Ovary (tissue), 10 donors: ENCODE measurements at places on chromosomes 1 and 21.
A peak's percentile ranks its signal among the peaks of the same experiment; 100 is the strongest.

DNA sequence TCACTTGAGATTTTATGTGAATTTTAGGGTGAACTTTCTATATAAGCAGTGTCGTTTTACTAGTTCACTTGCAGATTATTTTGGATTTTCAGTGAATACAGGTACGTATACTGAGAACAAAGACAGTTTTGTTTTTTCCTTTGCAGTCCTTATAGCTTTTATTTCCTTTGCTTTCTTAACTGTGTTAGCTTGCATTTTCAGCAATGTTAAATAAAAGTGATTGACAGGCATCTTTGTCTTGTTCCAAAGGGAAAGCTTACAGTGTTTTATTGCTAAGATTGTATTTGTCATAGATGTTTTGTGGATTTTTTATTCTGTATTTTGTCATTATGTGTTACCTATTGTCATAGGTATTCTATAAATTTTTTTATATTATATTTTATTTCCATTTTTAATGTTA is 53.3 kb upstream of the FASLG start:
- DNase-seq, result no peak

DNA sequence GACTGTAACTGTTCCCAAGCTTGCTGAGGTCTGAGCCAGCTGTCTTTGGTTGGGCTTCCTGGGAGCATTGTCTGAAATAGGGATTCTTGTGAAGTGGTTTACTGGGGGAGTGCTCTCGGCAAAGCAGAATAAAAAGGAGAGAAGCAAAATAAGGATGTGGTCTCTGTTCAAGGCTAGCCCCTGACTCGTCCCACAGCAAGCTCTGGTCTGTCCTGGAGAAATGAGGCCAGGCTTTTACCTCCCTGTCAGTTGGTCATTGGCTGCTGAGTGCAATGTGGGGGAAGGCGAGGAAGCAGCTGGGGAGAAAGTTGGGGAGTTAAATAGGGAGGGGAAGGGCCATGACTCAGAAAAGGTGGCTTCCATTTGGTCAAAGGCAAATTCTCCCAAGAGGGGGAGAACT is 303.9 kb upstream of the DUSP10 start:
- no peak for DNase-seq

DNA sequence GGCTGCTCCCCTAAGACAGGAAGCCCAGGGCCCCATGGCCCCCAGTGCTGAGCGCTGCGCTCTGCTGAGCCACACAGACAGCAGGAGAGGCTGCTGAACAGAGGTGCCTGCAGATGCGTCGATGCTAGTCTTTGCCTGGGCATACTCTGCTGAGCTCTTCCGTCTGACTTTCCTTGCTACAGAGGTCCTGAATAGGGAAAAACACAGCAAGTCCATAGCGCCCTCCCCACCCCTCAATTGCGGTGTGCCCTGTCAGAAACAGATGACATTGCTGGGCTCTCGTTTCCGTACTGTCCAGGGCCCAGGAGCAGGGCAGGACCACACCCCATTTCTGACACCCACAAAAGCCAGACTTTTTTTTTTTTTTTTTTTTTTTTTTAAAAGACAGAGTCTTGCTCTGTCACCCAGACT is 252.5 kb downstream of the SDCCAG8 start:
- DNase-seq, result no peak

- no peak for DNase-seq
Measured at GRCh38 chr1:157512036-157512969, 40.0 kb downstream of the FCRL5 start.

GRCh38 chr1:29251164-29252124 is 15.1 kb downstream of the PTPRU start:
- no peak for DNase-seq

- no peak for DNase-seq
Measured at GRCh38 chr1:39214714-39214997, 10.2 kb downstream of the MACF1 start.

- no peak for DNase-seq
Measured at GRCh38 chr1:62356257-62356835, 37.1 kb upstream of the KANK4 start.

- no peak for DNase-seq
Measured at GRCh38 chr1:175466556-175466955, 274.0 kb upstream of the KIAA0040 start.

DNA sequence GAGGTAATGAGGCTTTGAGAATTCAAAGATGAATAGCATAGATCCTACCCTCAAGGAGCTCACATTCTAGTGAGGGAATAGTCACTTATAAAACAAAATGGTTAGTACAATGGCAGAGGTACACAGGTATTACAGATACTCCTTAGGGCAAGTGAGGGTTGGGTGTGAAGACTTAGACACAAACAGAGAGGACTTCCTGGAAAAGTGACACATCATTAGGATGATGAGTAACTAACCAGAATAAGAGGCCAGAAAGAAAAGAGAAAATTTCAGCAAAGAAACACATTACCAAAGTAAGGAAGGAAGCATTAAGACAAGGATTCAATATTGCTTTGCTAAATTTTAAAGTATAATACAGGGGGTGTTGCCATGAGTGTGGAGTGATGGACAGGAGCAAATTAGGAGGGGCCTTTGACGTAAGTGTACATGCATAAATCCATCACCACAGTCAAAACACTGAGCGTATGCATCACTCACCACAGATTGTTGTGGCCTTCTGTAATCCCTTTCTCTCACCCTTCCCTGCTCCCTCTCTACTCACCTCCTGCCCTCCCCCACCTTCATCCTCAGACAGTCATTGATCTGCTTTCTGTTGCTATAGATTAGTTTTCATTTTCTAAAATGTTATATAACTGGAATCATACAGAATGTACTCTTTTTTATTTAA is 7.9 kb downstream of the CD53 start:
- DNase-seq, result no peak

- DNase-seq, result peak; percentile 15
Measured at GRCh38 chr21:45574081-45574501, 31.9 kb upstream of the SLC19A1 start.

DNA sequence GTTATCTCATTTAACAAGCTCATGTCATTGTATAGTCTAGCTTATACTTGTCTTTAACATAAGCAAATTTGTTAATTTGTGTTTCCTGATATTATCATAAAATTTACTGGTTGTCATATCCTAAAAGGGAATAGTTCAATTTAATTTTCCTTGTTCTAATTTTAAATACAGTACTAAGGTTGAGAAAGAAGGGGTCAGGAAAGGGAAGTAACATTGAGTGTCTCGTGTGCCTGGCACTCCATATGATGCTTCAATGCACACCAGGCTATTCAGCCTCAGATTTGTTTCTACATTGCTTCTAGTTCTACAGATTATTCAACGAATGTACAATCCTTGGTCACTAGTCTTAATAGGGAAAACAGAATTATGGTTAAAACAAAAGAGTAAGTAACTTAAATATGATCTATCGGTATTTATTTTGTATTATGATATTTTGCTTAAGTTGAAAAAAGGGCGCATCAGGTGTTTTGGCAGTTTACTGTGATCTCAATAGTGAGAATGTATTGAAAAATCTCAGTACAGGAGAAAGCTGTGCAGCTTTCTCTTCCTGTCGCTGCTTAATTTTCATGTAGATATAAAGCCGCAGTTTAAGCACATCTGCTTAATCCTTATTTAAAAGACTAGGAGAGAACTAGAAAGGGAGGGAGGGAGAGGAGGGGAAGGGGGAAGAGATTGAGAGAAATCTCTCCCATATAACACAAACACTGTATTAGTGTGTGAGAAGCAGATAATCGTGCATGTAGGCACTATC is 13.0 kb downstream of the PTPRC start:
- DNase-seq, result no peak

DNA sequence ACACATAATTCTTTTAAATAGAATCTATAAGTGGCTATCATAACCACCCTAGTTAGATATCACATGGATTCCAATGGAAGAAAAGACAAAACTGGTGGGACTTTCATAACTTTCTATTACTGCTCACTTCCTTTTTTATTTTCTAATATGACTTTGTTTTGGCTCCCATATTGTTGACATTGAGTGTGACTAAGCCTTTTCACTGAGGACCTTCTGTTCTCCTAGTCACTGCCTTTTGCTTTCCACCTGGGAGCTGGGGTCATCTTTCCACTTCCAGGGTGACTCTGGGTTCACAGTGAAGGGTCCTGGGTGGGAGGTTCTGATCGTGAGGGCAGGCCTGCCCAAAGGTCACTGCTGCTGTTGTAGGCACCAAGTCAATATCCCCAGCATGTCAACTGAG is 275.8 kb downstream of the TGFB2 start:
- no peak for DNase-seq

DNA sequence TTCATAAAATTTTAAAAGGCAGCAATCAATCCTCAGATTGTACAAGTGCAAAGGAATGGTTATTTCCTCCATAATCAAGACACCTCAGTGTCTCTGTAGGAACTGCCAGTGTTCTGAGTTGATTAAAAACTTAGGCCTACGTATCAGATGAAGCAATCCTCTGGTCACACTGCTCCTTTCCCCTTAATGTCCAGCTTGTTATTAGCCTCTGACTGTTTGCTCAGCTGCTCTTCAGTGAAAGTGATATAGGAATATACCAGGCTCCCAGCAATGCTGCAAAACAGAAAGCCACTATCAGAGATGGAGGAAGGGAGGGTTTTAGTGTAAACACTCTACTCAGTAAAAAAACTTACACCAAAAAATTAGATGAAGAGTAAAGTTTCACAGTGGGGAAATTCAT is 49.8 kb downstream of the SLC35D1 start:
- DNase-seq, result no peak

DNA sequence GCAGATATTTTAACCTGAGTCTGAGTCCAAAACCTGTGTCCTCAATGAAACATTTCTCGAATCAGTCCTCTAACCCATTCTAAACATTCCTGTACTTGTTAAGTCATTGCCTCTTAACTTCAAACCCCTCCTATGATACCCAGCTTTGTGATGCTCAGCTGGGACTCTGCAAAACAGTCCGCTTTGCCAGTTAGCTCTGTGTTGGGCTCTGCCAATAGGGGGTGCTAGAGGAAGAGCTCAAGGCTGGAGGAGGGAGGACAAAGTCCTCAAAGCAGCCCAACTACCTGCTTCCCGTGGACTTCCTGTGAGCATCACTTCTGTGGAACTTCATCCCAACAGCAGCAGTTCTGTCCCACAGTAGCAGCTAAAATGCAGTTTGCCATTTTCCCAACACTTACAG is 38.1 kb upstream of the SYT14 start:
- DNase-seq, result no peak

DNA sequence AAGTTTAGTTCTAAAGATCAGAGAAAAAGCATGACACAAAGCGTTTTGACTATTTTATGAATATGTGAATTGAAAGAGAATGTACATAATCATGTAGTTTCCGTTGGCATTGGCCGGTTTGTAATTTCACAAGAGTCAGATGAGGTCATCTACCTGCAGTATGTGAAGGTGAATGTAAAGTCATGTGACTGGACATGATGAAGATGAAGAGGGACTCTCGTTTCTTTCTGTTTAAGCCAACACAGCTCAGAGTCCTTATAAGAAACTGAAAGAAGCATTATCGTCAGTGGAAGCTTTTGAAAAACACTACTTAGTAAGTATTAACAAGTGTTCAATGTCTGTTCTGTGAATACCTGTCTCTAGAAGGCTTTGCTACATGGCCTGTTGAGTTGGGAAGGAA is 30.9 kb upstream of the PWP2 start:
- no peak for DNase-seq

DNA sequence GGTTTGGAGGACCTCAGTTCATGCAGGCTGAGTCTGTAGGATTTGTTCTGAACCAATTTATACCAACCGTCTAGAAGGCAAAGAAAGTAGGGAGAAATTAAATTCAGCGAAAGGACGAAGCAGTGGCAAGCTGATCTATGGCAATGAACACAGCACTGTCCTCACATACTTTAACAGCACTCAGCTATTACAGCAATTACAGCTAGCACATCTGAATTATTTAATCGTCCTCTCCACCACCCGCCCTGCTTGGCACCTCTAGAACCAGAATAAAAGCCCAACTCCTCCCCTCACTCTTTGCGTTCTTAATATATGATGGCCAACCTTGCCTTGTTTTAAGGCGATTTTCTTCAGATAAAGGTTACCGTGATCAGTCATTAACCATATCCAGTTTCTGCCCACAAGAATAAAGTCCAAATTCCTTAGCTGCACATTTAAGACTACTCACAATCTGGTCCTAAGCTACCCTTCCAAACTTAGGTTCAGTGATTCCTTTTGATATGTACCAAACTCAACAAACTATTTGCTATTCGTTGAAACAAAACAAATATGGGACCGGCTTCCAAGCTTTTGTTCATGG is 169.4 kb upstream of the ESRRG start:
- DNase-seq, result no peak

DNA sequence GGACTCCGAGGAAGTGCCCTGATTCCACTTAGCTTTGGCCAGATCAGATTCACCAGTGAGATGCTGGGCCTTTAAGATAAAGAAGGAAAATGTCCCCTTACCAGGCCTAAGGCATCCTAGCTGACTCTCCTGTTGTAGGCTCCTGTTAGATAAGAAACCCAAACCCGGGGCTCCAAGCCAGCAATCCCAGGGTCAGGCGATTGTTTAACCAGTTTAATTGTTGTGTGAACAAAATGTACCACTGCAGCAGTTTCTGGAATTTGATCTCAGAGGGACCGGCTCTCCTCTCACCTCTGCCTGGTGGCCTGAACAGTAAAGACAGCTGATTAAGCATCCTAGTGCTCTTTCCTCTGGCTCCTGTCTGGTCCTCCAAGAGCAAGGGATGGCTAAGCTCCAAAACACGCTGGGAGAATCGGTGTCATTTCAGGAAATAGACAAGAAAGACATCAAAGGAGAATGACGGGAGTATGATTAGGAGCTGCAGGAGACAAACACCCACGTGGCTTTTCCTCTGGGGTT is 9.3 kb upstream of the KLHDC8A start:
- no peak for DNase-seq

GRCh38 chr1:3910049-3910731 is 10.1 kb upstream of the C1orf174 start:
- DNase-seq, result no peak
